Right renal cortex interstitium (tissue), 3 donors: ENCODE measurements at places on chromosomes 12 and 14. TPM values are rescaled to one million over a fixed set of nuclear protein-coding genes. Genes with fewer than 3 reads are reported as not detected.

DNA sequence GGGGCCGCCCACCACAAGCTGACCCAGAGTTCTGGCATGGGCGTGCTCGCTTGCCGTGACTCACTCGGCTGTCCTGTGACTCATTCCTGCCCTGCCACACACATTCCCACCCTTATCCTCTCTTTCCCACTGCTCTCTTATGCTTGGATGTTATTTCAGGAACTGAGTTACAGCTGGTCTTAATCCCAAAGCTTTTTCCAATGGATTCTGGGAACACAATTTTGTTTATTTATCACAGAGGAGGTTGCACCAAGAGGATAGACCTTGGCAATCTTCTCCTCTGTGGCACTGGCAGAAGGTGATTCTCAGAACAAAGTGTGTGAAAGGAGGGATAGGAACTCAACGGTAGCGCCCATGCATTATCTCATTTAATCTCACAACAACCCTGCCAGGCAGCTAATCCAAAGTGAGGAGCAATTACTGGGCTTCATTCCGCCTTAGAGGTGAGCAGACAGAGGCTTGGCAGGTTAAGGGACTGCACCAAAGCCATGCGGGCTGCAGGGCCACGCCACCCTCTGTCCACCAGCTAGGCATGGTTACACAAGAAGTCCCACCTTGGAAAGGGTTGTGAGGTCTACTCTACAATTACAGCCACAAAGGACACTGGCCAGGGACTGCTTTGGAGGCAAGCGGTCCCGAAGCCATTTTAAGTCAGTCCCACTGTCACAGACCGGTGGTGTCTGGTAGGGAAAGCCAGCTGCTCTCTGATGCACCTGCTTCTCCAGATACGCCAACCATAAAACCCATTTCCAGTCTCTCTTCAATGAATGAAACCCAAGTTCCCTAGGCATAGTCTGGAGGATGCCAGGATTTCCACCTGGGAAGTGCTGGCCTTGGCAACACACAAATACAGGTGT lies 32.9 kb downstream of the SYNE3 start:
- DNase-seq = no peak

DNA sequence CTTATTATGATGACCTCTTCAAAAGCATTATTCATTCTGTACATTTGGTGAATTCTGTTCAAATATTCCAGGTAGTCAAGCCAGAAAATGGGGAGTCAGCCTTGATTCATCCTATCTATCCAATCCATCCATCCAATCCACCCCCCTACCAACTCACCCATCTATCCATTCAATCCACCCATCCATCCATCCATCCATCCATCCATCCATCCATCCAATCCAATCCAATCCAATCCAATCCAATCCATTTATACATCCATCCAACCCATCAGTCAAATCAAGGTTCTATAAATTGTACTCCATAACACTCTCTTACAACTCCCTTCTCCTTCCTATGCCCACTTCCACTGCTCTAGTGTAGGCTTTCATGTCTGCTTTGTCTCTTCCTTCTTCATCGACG lies 35.8 kb upstream of the GRIP1 start:
- no peak for DNase-seq

GLIPR1L2 gene
- polyA plus RNA-seq = 2.3 TPM

- DNase-seq = no peak
Measured at GRCh38 chr12:6062757-6063735, 61.4 kb downstream of the VWF start.

- no peak for DNase-seq
Measured at GRCh38 chr12:70553391-70553859, 83.8 kb downstream of the PTPRB start.

- no peak for DNase-seq
Measured at GRCh38 chr12:57092529-57092862, 3.6 kb downstream of the NAB2 start.

- DNase-seq = no peak
Measured at GRCh38 chr12:73225371-73225937, 953.3 kb downstream of the TRHDE start.
